ENCODE measurements at places on chromosomes 12 and 14.

DNA sequence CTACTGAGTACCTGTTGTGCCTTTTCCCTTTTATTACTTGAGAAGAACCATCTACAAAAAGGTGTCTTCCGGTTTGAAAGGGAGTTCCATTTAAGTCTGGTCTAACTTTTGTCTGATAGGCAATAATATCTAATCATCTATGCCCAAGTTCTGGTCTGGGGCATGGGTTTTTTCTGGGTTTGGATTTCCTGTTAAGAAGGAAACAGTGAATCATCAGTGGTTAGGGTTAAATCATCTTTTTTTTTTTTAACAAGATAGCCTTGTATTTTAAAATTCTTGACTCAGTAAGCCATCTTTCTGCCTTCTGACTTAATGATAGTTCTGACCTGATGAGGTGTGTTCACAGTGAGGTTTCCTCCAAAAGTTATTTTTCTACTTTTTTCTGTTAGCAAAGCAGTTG, 29.3 kb upstream of the CPNE8 start:
- DNase-seq: no peak

DNA sequence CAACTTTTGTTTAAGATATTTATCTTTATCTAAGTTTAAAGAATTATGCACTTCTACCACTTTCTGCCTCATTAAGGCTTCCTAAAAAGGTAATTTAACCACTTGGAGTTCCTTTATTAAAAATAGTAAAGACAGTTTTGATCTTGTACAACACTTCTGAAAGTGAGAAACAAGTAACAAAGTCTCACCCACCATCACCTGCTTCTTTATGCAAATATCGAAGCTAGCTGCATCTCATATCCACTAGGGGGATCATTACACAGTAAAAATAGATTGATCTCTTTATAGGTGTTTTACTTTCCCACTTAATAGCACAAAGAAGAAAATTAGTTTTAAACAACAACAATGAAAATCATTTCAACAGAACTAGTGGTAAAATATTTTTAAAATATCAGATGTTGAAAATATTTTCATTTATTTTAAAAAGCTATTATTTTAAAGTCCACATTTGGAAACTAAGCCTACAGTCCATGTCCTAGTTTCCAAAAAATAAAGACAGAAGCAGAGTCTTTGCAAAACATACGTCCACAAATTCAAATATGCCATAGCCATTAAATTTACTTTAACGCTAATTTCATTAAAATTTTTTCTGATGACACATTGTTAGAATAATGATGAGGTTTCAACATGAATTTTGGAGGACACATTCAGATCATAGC, 160.0 kb upstream of the SOX5 start:
- DNase-seq: no peak

DNA sequence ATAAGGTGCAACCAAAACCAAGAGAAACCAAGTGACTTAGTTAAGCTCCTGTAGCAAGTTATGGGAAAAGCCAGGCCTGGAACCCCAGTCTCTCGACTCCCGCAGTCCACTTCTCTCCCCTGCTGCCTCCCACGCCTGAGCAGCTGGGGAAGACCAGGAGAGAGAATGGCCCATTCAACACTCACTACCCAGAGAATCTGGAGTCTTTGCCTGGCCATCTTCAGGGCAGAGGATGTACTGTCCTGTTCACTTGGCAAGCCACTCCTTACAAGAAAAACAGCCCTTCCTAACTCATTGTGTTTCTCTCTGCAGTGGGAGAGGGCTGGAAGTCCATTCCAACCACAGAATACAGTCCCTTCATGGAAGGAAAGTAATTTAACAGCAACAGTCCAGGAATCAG, 1.8 kb downstream of the PITPNM2 start:
- no peak for DNase-seq

DNA sequence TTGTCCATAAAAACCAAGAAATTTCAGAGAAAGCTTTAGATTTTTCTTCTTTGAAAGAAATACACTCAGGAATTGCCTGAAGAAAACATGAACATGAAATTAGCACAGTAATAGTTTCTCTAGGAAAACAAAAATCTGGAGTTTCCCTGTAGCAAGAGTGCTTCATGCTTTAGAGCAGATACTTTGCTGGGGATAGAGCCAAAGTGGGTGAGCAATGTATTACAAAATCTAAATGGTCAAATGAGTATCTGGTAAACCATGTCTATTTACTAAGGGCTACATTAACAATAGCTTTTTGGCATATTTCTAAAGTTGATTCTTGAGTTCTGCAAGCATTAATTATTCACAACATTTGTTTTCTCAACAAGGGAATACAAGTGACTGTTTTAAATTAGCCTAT, 26.2 kb downstream of the AVPR1A start:
- DNase-seq: no peak

DNA sequence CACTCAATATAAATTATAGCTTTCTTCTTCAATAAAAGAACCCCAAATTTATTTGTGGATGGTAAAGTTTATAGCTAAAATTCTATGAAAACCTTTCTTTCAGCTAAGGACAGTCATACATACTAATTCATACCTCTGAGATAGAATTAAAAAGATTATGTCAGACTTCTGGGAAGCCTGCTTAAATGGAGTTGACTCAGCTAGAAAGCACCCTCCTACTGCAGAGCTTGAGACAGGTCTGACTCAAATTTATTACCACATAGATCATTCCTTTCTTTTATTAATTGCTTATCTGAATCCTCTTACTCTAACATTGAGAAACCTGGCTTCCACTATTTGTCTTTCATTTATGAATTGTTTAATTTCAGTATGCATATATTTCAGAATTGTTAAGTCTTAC, 1007.0 kb upstream of the LRFN5 start:
- no peak for DNase-seq

GRCh38 chr12:120453977-120454376, 7.7 kb downstream of the GATC start:
- no peak for DNase-seq

- DNase-seq: no peak
These were observed 38.0 kb downstream of the PTGER2 start for GRCh38 chr14:52352061-52352491.

- DNase-seq: no peak
These were observed 378.8 kb upstream of the DCN start for GRCh38 chr12:91561301-91561957.

- DNase-seq: no peak
These were observed 8.7 kb upstream of the EML1 start for GRCh38 chr14:99784508-99784907.

DNA sequence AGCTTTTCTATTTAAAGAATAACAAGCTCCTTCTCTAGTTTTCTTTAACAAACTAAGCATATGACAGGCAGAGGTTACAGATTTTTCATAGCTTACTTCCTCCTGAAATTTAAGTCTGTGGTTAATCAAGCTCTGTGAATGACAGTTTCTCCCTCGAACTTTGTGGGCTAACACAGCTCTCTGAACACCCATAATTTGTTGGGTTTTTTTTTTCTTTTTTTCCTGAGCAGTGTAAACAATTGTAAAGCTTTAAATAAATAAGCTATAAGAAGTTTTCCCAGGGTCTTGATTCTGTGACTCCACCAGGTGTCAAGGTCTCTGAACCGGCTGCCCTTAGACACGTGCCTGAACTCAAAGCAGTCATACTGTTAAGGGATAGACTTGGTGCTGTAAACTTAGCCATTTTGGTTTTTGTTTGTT, 128.1 kb upstream of the AMIGO2 start:
- no peak for DNase-seq

DNA sequence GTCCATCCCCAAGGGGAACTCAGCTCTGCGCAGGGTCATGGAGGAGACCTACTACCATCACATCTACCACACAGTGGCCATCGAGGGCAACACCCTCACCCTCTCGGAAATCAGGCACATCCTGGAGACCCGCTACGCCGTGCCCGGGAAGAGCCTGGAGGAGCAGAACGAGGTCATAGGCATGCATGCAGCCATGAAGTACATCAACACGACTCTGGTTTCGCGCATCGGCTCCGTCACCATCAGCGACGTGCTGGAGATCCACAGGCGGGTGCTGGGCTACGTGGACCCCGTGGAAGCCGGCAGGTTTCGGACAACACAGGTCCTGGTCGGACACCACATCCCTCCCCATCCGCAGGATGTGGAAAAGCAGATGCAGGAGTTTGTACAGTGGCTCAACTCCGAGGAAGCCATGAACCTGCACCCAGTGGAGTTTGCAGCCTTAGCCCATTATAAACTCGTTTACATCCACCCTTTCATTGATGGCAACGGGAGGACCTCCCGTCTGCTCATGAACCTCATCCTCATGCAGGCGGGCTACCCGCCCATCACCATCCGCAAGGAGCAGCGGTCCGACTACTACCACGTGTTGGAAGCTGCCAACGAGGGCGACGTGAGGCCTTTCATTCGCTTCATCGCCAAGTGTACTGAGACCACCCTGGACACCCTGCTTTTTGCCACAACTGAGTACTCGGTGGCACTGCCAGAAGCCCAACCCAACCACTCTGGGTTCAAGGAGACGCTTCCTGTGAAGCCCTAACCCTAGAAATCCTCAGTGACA, 3.8 kb downstream of the FICD start:
- DNase-seq: no peak

GRCh38 chr12:95789126-95790032, 1.2 kb downstream of the NTN4 start:
- DNase-seq: peak; percentile 16

- DNase-seq: no peak
These were observed 29.4 kb downstream of the CORO1C start for GRCh38 chr12:108701779-108702441.

- DNase-seq: no peak
These were observed 3.5 kb downstream of the ATP2A2 start for GRCh38 chr12:110284597-110284996.

DNA sequence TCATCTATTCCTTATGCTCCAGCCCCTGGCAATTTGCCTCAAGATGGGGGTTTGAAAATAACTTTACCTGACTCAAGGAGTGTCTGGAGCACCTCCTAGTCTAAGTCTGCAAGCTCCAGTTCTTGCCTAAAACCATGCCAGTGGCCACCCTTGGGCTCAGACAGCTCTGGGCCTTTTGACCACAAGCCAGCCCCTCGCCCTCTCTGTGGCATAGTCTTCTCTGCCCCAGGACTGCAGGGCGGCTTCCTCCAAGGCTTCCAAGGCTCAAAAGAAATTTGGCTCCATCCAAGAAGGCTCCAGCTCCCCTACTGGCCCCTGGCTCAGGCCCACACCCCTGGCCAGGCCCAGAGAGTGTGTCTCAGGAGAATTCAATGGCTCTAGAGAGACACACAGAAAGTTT, 14.8 kb downstream of the ACVRL1 start:
- no peak for DNase-seq

- DNase-seq: no peak
These were observed 3.6 kb upstream of the CFAP73 start for GRCh38 chr12:113145720-113146551.
